Mesangial cell (primary cell): ENCODE measurements at places on chromosomes 3 and 15. TPM values are rescaled to one million over a fixed set of nuclear protein-coding genes. Genes with fewer than 3 reads are reported as not detected.

PAK6 gene
- 1.1 and 9.0 TPM in 2 replicates for total RNA-seq

SLC15A2 gene
- 0.16 and 0.51 TPM in 2 replicates for total RNA-seq

TMEM158 gene
- 5.2 and 20.9 TPM in 2 replicates for total RNA-seq

BCL2A1 gene
- total RNA-seq: not detected in 2 replicates

AQP9 gene
- total RNA-seq: not detected in 2 replicates

CASR gene
- 2.2 TPM in 1 of 2 replicates, not detected in the other for total RNA-seq
